ENCODE measurements at places on chromosomes 3 and 15.

- no peak for DNase-seq
These were observed 8.5 kb downstream of the SEMA4B start for GRCh38 chr15:90209591-90209990.

- DNase-seq: no peak
These were observed 47.3 kb upstream of the USP50 start for GRCh38 chr15:50593761-50594160.

GRCh38 chr15:20659265-20659664 lies 117.7 kb upstream of the GOLGA6L6 start:
- no peak for DNase-seq

DNA sequence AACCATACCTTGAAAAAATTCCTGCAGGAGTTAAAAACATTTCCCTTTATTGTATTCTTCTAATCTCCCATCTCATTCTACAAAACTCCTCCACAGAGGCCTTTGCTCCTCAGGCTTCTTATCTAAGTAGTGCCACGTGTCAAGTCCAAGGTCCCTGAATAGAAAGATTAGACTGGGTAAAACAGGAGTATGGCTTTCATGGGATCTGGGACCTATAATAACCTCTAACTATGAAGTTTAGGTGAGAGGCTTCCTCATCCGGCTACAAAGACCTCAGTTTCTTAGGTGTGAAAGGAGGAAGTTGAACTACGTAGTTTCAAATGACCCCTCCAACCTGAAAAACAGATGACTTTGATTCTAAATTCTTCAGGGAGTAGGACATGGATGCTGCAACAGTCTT lies 20.0 kb downstream of the GPR15 start:
- DNase-seq: no peak

Measured in iris pigment epithelial cell (primary cell).